ENCODE measurements at places on chromosomes 1 and 21.

GRCh38 chr1:247465796-247466195, 7.9 kb upstream of the OR2B11 start:
- no peak for DNase-seq

DNA sequence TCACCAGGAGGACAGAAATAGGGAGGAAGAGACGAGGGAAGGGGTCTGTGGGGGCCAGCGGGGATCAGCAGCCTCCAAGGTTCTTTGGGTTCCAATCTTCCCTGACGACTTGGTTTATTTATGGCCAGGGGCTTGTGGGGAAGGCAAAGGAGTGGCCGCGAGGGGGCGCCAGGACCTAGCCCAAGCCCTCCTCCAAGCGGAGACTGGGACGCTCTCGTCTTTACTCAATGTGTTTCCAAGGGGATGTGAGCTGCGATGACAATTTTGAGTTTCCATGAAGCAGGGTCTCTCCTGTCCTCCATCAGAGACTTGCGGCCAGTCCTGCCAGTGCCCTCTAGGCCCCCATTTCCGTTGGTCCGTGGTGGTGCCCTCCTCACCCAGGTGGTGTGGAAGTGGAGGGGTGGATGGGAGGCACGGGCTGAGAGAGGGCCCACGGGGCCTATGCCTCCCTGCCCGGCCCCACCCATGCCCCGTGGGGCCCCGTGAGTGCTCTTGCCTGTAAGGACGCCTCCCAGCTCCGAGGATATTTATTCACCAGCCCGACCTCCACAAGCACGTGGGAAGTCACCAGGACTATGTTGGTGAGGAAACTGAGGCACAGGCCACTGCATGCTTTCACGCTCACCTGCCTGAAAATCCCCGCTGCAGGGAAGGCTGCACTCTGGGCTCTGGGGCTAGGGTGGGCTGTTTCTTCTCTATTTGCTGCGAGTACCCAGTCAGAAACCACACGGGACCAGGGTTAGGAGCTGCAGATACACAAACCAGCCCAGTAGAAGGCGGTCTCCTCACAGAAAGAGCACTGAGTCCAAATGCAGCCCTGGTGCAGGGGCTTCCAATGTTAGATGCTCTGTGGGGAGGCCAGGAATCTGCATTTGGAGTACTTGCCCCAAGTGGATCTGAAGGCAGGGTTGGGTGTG, 26.5 kb downstream of the DMRTB1 start:
- peak; percentile 35 for DNase-seq

DNA sequence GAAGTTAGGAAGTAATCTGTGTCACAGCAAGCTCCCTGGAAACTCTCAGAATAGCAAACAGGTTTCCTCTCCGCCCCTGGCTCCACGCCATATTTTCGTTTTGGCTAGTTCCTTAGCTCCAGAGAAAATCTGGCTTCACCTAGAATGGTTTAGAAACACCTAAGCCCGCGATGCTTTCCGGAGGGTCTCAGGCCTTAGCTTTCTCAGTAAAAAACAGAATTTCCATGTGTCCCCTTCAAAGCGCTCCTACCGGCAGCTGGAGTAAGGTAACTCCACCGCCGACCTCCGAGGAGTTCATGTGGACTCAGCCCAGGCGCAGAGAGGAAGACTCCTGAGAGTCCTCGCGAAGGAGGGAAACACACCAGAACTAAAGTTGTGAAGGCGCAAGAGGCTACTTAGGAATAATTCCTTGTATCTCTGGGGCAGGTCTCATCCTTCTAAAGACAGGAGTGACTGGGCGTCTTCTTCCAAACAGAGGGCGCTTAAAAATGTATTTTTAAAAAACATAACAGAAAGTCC, 406 bp downstream of the KIAA0040 start:
- DNase-seq: no peak

- DNase-seq: no peak
These were observed 453.2 kb upstream of the VAMP3 start for GRCh38 chr1:7317888-7318287.

DNA sequence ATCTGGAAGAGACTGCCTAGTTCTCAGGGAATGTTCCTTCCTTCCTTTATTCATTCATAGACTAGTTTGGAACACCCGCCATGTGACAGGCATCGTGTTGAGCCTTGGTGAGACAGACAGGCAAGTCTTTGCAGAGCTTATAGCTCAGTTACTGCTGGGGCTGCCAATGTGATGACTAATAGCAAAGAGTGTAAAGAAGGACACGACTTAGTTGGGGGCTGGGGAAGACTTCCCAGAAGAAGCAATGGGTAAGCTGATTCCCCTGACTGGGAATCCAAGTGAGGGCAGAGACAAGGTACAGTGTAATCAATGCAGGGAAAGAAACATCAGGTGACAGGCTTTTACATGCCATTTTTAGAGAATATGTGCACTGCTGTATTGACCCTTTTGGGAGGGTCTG, 51.2 kb downstream of the TENT5C start:
- DNase-seq: no peak
